ENCODE measurements at places on chromosomes 2 and 18.

DNA sequence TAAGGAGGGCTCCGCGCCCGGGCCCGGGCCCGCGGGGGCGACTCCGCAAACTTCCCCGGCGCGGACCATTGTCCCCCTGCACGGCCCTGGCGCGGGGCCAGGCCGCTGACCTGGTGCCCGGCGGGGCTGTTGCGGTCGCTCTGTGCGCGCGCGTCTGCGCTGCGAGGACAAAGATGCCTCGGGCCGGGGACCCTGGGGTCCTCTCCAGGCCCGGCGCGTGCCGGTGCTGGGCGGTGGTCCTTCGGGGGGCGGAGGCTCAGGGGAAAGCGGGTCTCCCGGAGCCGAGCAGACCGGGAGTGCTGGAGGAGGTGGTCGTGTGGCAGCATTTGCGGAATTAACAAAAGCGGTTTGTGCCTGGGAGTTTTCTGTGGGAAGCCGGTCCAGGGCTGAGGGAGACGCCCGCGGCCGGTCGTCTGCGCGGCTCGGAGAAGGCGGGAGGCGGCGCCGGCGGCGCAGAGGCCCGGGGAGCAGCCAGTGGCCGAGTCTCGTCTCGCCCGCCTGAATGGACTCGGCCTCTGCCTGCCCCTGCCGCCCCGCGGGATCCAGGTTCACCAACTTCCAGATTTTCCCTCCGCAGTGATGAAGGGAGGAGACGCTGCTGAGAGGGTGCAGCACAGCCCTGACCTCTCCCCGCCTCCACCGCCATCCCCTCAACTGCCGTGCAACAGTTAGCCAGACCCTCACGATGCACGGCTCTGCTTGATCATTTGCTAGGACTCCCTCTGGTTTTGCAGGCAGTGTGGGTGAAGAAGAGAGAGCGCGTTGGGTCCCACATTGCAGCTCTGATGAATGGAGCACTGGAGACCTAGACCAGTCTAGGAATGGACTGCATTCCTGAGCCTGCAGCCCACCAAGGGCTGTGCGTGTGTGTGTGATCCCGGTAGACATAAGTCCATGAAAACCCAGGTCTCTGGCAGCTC, 705 bp downstream of the EFR3B start:
- peak; percentile 36 for DNase-seq

DNA sequence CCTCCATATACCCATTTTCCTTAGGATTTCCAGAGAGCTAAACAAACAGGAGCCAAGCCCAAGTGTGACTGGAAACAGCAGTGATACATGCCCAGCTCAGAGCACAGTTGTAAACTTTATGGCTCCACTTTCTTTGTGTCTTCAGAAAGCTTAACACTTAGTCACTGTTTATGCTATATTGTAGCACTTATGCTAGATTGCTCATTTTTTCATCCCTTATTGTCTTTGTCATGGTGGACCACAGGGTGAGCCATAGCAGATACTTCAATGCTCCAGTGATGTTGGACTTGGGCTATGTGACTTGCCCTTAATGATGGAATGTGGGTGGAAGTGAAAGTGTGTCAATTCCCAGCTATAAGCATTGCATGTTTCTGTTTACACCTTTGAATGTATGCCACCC, 401.6 kb downstream of the METTL4 start:
- no peak for DNase-seq

- no peak for DNase-seq
These were observed 134.8 kb upstream of the DOCK10 start for GRCh38 chr2:225177098-225177497.

GRCh38 chr2:19787134-19787533, 114.6 kb downstream of the TTC32 start:
- no peak for DNase-seq

GRCh38 chr2:152050915-152051314, 47.9 kb downstream of the CACNB4 start:
- no peak for DNase-seq

- no peak for DNase-seq
These were observed 655.0 kb upstream of the CDH2 start for GRCh38 chr18:28831908-28832307.

GRCh38 chr2:201448061-201448460, 3.2 kb downstream of the TRAK2 start:
- DNase-seq, result no peak

DNA sequence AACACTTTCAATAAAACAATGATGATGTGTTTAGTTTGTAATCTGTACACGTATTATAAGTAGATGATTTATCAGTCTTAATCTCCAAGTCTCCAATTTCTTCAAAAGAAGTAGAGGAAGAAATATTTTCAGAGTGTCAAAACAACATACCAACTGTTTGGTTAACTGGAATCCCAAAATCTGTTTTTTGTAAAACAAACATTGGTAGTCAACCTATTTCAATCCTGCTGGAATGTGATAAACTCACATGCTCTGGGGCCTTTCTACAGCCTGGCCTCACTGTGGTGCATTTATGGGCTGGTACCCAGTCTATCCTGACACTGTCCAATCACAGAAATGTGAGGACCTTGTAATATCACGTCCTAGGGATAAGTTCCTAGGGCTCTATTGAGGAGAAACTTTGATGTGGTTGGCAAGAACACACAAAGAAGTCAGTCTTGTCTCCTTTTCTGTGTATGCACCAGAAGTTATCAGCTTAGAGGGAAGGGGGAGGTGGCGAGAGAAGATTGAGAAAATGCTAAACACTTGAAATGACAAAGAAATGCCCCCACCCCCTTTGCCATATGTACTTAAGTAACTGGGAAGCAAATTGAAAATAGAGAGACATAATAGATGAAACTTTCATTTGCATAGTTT, 47.2 kb downstream of the PRKRA start:
- DNase-seq, result no peak

- no peak for DNase-seq
These were observed 68.4 kb downstream of the TRAPPC12 start for GRCh38 chr2:3447789-3448317.
